Caco-2 (cell line): ENCODE measurements at places on chromosomes 4 and X. TPM values are rescaled to one million over a fixed set of nuclear protein-coding genes. Genes with fewer than 3 reads are reported as not detected.
A peak's percentile ranks its signal among the peaks of the same experiment; 100 is the strongest.

Gene AMTN
- not detected in 2 replicates for total RNA-seq

DNA sequence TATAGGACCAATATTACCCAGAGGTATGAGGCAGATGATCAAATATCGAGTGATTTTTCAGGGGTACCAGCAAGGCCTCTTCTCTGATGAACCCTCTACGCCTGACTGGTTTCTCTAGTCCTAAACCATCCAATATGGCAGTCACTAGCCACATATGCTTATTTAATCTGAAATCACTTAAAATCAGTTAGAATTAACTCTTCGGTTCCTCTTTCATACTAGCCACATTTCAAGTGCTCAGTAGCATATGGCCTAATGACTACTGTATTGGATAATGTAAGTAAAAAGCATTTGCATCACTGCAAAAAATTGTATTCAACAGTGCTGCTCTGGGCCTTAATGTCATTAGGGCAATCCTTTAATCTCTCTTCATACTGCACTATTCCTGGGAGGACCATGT is 4.4 kb upstream of the APBB2 start:
- H3K36me3 ChIP-seq = no peaks in the 10 kb centered on the region
- H3K4me3 ChIP-seq = no peak overlapping the region
- H3K27ac ChIP-seq = no peak overlapping the region
- no peaks in the 10 kb centered on the region for H3K27me3 ChIP-seq
- no peak for DNase-seq

DNA sequence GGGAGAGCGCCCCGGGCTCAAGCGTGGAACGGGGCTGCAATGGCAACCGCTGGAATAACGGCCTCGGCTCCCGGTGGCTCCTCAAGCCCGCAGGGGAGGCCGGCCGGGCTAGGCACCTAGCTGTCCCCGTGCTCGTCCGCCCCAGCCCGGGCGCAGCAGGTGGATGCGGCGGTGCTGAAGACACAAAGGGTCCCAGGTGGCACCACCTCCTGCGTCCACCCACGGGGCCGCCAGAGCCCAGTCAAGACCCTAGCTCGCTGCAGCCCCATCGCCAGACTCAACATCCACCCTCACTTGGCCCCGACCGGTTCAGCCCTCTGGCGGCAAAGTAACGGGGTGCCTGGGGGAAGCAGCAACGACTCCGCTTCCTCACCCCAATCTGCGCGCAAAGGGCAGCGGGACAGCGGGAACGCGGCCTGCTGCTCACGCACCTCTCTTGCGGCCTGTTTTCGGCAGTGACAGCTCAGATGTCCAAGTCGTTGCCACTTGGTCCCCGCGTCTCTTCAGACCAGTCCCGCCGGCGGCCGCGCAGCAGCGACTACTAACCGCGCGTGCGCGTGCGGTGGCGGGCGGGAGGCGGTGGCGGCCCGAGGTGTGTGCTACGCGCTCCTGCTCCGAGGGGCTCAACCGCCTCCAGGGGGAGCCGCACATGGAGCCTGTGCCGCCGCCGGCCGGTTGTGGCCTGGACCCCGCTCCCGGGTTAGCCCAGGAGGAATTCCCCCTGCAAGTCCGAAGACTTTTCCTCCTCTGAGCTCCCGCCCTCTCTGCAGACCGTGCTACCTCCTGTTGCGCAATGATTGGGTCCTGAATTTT is at the start of gene CLGN:
Gene CLGN, minus strand, starts transcription at position 543 of the 813 bp plus-strand sequence. CDS start 14,570 bp downstream, outside the sequence.
- peak; percentile 90 for DNase-seq
- 0 out of 2 replicates have a peak, but pooled peaks cover 4% of the 10 kb centered on the region for H3K4me1 ChIP-seq
- H3K4me3 ChIP-seq = peak within 1 kb of the TSS; percentile 82
- H3K36me3 ChIP-seq = no peaks in the 10 kb centered on the region
- H3K27ac ChIP-seq = peak within 1 kb of the TSS; percentile 65
- no peaks in the 10 kb centered on the region for H3K27me3 ChIP-seq

Gene CNGA1
- total RNA-seq = 1.5 and 1.8 TPM in 2 replicates

- DNase-seq = no peak
- H3K27me3 ChIP-seq = no peaks in the 10 kb centered on the region
- no peaks in the 10 kb centered on the region for H3K4me1 ChIP-seq
- no peak overlapping the region for H3K4me3 ChIP-seq
Measured at GRCh38 chrX:150869450-150869849, 29.0 kb downstream of the CD99L2 start.

GRCh38 chrX:1401611-1402430 is 9.9 kb upstream of the SLC25A6 start:
- H3K27me3 ChIP-seq = no peaks in the 10 kb centered on the region
- H3K4me1 ChIP-seq = no peaks in the 10 kb centered on the region
- no peak overlapping the region for H3K4me3 ChIP-seq
- no peak overlapping the region for H3K27ac ChIP-seq
- DNase-seq = no peak

DNA sequence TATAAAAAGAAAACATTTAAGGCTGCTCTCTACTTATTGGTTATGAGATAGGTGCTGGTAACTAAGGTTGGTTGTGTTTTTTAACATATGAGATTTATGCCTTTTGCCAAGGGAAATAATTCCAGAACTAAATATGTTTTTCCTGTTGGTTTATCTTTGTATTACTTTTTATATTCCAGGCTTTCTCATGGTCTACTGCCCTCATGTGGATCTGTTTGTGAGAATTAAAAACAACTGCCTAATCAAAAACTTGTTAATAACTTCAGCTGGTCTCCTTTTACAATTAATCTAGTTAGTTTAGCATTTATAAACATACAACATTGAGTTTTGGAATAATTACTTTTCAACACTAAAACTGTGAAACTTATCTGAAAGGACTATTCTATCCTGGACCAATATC is 1208.3 kb downstream of the ADGRL3 start:
- DNase-seq = no peak
- no peaks in the 10 kb centered on the region for H3K36me3 ChIP-seq
- H3K27ac ChIP-seq = no peak overlapping the region
- no peaks in the 10 kb centered on the region for H3K27me3 ChIP-seq
- no peak overlapping the region for H3K4me3 ChIP-seq
- H3K4me1 ChIP-seq = no peaks in the 10 kb centered on the region

- no peak overlapping the region for H3K27ac ChIP-seq
- H3K4me3 ChIP-seq = no peak overlapping the region
- no peaks in the 10 kb centered on the region for H3K36me3 ChIP-seq
- DNase-seq = no peak
Measured at GRCh38 chr4:4762300-4762699, 97.2 kb upstream of the MSX1 start.

GRCh38 chr4:145665773-145666172 is 14.2 kb upstream of the C4orf51 start:
- no peak overlapping the region for H3K4me3 ChIP-seq
- H3K27me3 ChIP-seq = no peaks in the 10 kb centered on the region
- no peak for DNase-seq
- no peak overlapping the region for H3K27ac ChIP-seq
- no peaks in the 10 kb centered on the region for H3K4me1 ChIP-seq

DNA sequence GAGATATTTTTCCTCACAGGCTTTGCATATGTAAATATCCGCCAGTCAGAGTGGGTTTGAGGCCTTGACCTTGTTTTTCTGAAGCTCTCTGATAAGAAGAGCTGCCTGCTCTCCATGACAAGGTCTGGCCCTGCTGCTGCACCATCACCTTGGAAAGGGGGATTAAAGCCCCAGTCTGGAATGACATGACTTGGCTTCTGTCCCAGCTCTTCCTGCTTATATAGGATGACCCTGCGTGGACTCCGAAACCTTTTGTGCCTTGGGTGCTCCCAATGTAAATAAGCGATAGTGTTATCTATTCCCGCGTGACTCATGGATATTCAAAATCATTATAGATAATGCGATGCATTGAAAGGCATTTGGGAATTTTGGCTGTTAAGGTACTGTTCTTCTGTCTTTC is 139.3 kb downstream of the BMPR1B start:
- no peaks in the 10 kb centered on the region for H3K27me3 ChIP-seq
- H3K4me3 ChIP-seq = no peak overlapping the region
- H3K36me3 ChIP-seq = no peaks in the 10 kb centered on the region
- DNase-seq = no peak
- H3K4me1 ChIP-seq = 0 out of 2 replicates have a peak, but pooled peaks cover 4% of the 10 kb centered on the region

- H3K36me3 ChIP-seq = no peaks in the 10 kb centered on the region
- no peaks in the 10 kb centered on the region for H3K4me1 ChIP-seq
Measured at GRCh38 chr4:170269950-170270349, 180.2 kb upstream of the AADAT start.

- H3K4me3 ChIP-seq = no peak overlapping the region
- H3K27me3 ChIP-seq = no peaks in the 10 kb centered on the region
- DNase-seq = no peak
- no peak overlapping the region for H3K27ac ChIP-seq
- H3K4me1 ChIP-seq = no peaks in the 10 kb centered on the region
Measured at GRCh38 chr4:2177443-2178093, 64.4 kb downstream of the HAUS3 start.

GRCh38 chrX:136636121-136636520 is 11.8 kb upstream of the CD40LG start:
- no peak overlapping the region for H3K27ac ChIP-seq
- H3K4me3 ChIP-seq = no peak overlapping the region
- no peaks in the 10 kb centered on the region for H3K36me3 ChIP-seq
- H3K27me3 ChIP-seq = no peaks in the 10 kb centered on the region

Gene RNF175
- total RNA-seq = not detected in 2 replicates

DNA sequence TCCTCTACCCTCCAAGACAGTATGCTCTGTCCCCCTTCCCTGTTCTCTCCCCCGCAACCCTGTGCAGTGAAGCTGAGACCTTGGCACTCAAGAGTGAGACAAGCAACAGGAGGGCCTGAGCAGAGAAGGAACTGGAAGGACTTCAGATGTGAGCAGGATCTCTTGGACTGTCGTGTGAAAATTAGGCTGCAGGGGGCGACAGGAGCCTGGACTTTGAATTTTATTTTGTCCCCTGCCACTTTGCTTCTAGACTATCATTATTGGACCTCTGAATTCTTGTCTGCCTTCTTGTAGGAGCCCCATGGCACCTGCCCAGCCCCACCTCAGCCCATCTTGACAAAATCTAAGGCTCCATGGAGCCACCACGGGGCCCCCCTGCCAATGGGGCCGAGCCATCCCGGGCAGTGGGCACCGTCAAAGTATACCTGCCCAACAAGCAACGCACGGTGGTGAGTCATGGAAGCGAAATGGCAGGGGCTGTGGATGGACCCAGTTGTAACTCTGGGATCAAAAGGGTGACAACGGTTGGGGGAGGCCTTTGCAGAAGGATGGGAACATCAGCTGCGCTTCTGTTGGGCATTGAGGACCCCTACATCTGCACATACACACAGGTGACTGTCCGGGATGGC is 1.7 kb downstream of the ARAF start:
- H3K4me1 ChIP-seq = no peaks in the 10 kb centered on the region
- no peak overlapping the region for H3K4me3 ChIP-seq
- H3K27ac ChIP-seq = no peak overlapping the region
- DNase-seq = no peak
- H3K27me3 ChIP-seq = no peaks in the 10 kb centered on the region
- H3K36me3 ChIP-seq = no peaks in the 10 kb centered on the region

DNA sequence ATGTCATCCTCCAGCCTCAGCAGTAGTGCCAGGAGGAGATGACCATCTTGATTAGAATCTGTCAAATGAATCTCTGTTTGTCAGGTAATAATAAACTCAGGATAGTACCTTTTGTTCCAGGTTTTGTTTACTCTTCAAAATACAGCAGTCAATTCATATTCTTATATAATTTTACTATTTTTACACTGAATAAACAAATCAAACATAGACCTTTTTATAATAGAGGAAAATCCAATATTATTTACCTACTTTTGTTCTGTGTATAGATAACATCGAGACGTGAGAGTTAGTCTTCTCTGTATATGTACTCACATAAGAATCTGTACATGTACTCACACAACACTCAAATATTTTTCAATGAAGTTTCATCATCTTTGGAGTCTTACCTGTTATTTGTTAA is 365.4 kb upstream of the EPHA5 start:
- no peaks in the 10 kb centered on the region for H3K27me3 ChIP-seq
- H3K4me3 ChIP-seq = no peak overlapping the region
- H3K27ac ChIP-seq = no peak overlapping the region

- peaks cover 52% of the 10 kb centered on the region for H3K4me1 ChIP-seq
- peak overlapping the region; percentile 89 for H3K27ac ChIP-seq
- peak overlapping the region; percentile 42 for H3K4me3 ChIP-seq
- H3K27me3 ChIP-seq = no peaks in the 10 kb centered on the region
Measured at GRCh38 chr4:1768367-1769034, 24.6 kb upstream of the FGFR3 start.

DNA sequence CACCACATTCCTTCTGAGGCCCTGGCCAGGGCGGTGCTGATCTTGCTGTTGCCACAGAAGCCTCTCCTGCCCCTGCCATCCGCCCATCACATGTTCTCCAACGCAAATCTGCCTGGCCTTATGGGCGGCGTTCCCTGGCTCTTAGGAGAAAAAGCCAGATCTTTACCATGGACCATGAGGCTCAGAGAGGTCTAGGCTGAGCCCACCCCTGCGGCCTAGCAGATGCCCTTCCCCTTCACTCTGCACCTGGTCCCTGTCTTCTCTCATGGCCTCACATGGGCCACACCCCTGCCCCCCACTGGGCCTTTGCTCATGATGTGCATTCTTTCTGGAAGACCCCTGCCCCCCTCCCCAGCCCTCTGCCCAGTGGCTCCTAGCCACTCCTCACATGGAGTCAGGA is 78.5 kb downstream of the CRMP1 start:
- no peaks in the 10 kb centered on the region; the same call in 1 of the 2 replicates for H3K27me3 ChIP-seq
- DNase-seq = no peak
- no peak overlapping the region for H3K4me3 ChIP-seq
- no peaks in the 10 kb centered on the region for H3K36me3 ChIP-seq

- no peak overlapping the region for H3K4me3 ChIP-seq
- H3K27ac ChIP-seq = no peak overlapping the region
- DNase-seq = no peak
- no peaks in the 10 kb centered on the region for H3K27me3 ChIP-seq
- H3K36me3 ChIP-seq = no peaks in the 10 kb centered on the region
- H3K4me1 ChIP-seq = no peaks in the 10 kb centered on the region
Measured at GRCh38 chr4:182294451-182294850, 51.2 kb downstream of the TENM3 start.

DNA sequence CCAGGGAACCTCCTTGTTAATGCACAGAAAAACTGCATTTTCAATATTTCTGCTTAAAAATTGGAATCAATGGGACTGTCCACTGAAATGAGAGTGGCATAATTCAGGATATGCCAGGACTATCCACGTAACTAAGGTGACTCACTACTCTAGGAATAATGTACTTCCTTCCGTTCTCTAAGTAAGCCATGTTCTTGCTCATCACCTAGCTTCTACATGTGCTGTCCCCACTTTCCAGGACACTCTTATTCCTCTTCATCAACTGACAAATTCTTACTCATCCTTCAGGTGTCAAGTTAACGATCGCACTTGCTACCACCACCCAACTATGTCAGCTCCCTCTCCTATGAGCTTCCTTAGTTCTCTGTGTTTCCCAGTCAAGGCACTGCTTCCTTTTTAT is 342.8 kb upstream of the F9 start:
- H3K4me1 ChIP-seq = no peaks in the 10 kb centered on the region
- no peak overlapping the region for H3K27ac ChIP-seq
- no peak overlapping the region for H3K4me3 ChIP-seq
- DNase-seq = no peak

GRCh38 chrX:149372866-149373265 is 132.2 kb downstream of the IDS start:
- no peak overlapping the region for H3K4me3 ChIP-seq
- DNase-seq = no peak
- H3K27me3 ChIP-seq = no peaks in the 10 kb centered on the region
- H3K4me1 ChIP-seq = no peaks in the 10 kb centered on the region
